Astrocyte (in vitro differentiated cells and primary cell): ENCODE measurements at places on chromosomes 16 and 17. TPM values are rescaled to one million over a fixed set of nuclear protein-coding genes. Genes with fewer than 3 reads are reported as not detected.

GRCh38 chr17:9564104-9564503 is 11.5 kb downstream of the STX8 start:
- H3K27me3 ChIP-seq = no peaks in the 10 kb centered on the region
- H3K27ac ChIP-seq = no peak overlapping the region
- no peak for DNase-seq
- no peaks in the 10 kb centered on the region for H3K4me1 ChIP-seq
- H3K36me3 ChIP-seq = peaks cover 4% of the 10 kb centered on the region

The KLHL10 gene
- not detected in 2 replicates for total RNA-seq

The SOCS1 gene
- 16.0 and 20.2 TPM in 2 replicates for total RNA-seq

DNA sequence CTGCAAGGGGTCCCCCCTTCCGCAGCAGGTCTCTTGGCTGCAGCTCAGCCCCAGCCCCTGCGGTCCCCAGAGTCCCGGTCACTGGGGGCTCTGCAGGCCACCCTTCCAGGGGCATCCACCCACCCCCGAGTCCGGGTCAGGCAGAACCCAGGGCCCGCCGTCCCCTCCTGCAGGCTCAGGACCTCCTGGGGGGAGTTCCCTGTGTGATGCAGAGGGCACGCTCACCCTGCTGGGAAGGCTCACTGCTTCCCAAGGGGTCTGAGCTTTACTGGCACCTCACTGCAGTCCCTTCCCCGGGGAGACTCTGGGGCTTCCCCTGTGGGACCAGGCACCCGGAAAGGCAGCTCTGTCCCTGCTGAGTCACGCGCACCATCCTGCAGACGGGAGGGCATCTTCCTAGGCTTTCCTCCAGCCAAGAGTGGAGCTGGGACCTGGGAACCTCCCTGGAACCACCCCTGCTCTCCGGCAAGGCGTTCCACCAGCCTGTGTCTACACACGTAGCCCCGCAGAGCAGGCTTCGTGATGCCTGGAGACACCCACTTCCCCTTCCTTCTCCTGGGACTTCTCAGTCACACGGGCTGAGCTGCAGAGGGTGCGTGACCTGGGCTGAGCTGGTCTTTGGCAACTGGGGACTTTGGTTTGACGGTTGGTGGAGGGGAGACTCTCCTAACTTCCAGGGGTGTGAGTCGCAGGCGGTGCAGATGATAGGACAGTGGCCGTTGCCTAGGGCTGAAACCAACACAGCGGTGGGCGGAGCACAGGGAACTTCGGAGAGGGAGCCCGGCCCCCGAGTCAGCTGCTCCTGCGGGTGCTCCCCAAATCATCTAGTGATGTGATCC is 23.4 kb downstream of the SLC25A10 start:
- DNase-seq = no peak
- no peak overlapping the region for H3K27ac ChIP-seq
- no peak overlapping the region for H3K4me3 ChIP-seq
- H3K36me3 ChIP-seq = no peaks in the 10 kb centered on the region

DNA sequence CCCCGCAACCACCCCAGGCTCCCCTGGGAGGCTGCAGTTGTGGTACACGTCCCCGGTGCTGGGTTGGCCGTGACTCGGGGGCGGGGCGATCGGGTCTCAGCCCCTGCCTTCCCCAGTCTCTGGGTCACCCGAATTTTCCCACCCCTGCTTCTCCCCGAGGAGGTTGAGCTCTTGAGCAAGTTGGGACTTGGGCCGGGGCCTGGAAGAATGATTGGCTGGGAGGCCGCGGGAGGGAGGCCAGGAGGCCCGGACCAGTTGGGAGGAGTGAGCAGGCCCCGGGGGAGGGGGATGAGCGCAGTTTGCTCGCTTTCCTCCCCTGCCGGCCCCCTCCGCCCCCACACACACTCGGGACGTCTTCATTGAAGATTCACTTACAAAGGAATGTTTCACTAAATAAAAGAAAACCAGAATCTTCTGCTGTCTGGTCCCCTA is 4.5 kb upstream of the HEXIM1 start:
- peak; percentile 52 for DNase-seq
- H3K4me1 ChIP-seq = peaks cover 13% of the 10 kb centered on the region
- no peaks in the 10 kb centered on the region for H3K36me3 ChIP-seq
- no peak overlapping the region for H3K27ac ChIP-seq
- H3K4me3 ChIP-seq = no peak overlapping the region
- H3K27me3 ChIP-seq = no peaks in the 10 kb centered on the region
